T-helper 9 cell (primary cell): ENCODE measurements at places on chromosomes 1 and 21.

GRCh38 chr1:111252786-111253185 lies 25.3 kb downstream of the CHI3L2 start:
- no peak for DNase-seq

DNA sequence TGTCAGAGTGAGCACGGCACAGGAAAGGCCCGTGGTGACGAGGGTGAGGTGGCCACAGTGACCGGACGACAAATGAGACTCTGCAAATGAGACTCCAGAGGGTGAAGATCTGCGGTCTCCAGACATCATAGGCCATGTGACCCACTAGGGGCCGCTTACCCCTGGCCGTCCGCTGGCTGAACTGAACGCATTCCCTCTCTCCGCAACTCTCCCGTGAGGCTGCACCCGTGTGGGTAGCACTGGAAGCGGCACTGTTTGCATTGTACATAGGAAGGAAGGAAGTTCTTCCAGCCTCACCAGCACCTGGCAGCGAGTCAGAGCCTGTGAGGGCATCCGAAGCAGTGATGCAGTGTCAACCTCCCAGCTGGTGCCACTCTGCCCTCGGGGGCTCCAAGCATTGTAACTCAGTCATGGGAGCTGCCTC lies 23.6 kb upstream of the SPSB1 start:
- no peak for DNase-seq

GRCh38 chr1:162373541-162374260 lies 3.0 kb downstream of the SPATA46 start:
- DNase-seq = no peak

DNA sequence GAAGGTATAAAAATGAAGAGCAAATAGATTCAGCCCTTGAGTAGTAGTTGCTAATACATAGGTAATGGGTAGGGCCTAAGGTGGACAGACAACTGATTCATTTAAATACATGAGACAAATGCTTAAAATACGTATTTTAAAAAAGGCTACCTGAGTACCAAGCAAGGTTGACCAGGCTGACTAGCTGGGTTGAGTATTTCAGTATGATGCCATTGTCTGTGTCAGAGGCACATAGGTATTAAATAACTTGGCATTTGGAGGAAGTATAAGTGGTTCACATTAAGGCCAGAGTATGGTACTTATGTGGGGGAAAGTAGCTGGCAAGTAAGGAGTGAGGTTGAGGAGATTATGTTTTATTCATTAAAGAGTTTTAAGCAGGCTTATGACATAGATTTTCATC lies 19.4 kb downstream of the NEK7 start:
- no peak for DNase-seq

GRCh38 chr1:182596934-182597333 lies 7.3 kb downstream of the RGS16 start:
- no peak for DNase-seq

DNA sequence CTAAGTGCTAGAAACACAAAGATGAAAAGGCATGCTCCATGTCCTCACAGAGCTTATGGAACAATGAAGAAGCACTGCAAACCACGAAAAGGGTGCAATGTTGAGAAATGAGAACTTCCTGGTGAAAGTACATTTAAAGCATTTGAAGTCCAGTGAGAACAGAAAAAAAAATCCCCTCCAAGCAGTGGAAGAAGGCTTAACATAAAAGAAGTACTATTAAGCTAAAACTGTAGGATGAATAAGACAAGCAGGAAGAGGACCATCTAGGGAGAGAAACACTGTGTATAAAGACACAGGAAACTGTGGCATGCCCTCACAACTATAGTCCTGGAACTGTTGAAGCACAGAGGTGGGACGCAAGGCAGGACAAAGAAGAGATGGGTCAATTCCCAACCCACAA lies 10.0 kb downstream of the TP53BP2 start:
- DNase-seq = no peak

- DNase-seq = no peak
Measured at GRCh38 chr1:166855558-166855957, 16.3 kb downstream of the POGK start.

DNA sequence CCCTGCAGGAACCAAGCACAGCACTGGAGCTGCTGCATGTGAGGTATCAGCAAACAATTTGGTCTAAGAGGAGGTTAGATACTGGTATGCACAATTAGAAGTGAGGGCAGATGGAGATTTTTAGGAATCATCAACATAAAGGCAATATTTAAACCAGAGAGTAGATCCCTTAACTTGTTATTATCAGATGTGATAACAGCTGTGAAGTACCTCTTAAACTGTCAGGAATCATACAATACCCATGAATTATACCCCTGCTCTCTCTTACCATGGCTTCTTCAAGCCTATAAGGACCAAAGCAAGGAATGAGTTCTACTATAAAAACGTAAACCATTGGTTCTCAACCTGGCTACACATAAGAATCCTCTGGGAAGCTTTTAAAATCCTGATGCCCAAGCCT lies 3.9 kb downstream of the BCAR3 start:
- no peak for DNase-seq

DNA sequence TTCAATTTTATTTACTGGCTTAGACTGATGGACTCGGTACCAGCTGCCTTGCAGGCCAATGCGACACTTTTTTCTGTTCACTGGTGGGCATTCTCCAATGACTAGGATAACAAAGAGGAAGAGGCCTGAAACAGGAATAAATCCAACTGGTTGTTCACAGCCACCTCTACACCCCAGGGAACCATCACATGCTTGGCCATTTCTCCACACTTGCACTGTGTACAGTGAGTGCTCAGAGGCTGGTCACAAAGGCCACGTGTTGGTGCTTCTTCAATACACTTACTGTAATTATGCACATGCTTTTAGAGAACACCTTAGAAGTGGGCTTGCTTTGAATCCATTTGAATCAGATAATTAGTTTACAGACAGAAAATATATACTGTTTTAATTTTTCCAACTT lies 113.4 kb downstream of the FAM78B start:
- no peak for DNase-seq

DNA sequence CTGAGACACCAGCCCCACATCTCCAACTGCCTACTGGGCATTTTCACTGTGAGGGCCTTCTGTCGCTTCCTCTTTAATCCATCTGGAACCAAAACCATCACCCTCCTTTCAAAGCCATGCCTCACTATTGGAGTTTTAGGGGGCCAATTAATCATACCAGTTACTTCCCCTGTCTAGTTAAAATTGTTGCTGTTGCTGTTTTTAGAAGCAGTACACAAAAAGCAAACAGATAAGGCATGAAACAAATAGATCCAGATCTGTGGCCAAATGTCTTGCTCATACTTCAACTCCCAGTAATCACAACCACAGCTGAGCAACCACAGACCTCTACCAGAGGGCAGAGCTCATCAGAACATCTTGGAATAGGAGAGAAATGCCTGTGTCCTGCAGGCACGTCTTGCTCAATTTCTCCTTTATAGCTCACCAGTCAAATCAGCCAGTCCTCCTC lies 133.8 kb upstream of the C1orf105 start:
- DNase-seq = no peak

GRCh38 chr1:37020653-37021277 lies 13.6 kb downstream of the GRIK3 start:
- no peak for DNase-seq

- no peak for DNase-seq
Measured at GRCh38 chr1:203612932-203613682, 13.5 kb upstream of the ATP2B4 start.

DNA sequence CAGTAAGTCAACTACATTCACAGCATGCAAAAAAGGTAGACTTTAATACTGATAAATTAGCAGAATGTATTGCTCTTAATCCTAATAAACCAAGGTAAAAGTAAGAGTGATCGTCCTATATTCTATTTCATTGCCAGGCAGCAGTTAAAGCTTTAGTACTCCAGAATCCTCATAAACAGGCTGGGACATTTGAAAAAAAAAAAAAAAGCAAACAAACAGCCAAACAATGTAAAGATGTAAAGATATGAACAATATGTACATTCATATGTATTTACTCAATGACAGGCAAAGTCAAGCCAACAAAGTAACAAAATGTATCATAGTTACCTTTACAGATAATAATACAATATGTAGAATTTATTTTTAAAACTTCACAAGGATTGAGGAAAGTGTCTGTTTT lies 383.6 kb downstream of the COL11A1 start:
- no peak for DNase-seq

GRCh38 chr1:15406614-15407559 lies 2.8 kb upstream of the EFHD2 start:
- DNase-seq = no peak

GRCh38 chr1:29237852-29238619 lies 1.7 kb downstream of the PTPRU start:
- no peak for DNase-seq

- no peak for DNase-seq
Measured at GRCh38 chr21:35153671-35154070, 104.6 kb upstream of the RUNX1 start.

- no peak for DNase-seq
Measured at GRCh38 chr1:160309185-160309557, 24.2 kb upstream of the PEX19 start.

DNA sequence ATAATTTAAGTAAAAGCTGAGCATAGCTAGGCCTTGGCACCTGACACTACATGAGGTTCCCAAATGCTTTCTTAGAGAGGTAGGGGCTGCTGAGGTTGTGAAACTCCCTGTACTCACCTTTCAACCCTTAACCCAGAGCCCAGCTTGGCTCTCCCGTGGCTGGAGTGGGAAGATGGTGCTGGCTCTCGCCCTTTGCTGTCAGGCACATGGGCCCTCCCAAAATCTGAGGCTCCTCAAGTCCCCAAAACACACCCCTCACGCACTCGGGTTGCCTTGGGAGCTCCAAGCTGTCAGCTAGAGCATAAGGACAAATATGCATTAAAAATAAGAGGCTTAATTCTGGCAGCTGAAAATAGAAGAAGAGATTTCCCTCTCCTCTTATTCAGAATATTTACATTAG lies 46.7 kb upstream of the PLPPR4 start:
- DNase-seq = no peak

DNA sequence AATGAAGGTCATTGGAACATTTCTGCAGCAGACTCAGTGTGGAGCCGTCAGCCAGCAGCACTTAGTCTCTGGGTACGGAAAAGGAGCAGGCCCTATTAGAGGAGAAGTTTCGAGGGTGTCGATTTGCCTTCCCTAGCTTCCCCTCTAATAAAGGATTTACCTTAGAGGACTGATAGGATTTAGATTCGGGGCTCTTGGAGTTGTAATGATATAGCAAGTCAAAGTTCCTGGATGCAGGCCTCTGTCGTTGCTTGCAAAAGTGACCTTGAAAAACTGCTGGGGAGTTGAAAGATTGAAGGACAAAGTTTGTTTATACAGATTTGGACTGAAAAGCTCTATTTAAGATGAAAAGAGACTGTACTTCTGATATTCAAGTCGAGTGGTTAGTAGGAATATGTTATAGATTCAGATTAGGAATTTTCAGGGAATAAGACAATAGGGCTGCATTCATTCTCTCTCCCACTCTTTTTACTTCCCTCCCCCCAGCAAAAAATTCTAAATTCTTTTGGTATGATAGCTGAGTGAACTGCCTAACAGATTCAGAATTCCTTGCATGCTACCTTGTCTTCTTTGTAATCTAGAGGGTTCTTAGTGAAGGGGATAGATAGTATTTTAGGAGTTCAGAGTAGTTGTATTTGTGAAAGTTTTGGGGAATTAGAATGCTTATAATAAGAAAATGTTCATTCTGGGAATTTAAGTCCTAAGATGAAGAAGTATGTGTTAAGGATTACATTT lies 19.2 kb downstream of the NFYC start:
- DNase-seq = no peak

DNA sequence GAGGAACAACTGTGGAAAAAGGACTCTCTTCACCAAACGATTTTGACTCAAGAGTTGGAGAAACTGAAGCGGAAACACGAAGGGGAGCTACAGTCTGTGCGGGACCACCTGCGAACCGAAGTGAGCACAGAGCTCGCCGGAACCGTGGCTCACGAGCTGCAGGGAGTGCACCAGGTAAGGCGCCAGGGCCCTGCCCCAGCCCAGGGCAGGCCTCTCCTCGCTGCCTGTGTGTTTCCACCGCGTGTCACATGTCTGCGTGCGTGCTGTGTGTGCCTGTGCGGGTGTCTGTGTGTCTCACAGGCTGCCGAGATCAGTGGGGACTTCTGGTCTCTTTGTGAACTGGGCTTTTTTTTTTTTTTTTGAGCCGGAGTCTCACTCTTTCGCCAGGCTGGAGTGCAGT lies 43.0 kb downstream of the PCNT start:
- no peak for DNase-seq

DNA sequence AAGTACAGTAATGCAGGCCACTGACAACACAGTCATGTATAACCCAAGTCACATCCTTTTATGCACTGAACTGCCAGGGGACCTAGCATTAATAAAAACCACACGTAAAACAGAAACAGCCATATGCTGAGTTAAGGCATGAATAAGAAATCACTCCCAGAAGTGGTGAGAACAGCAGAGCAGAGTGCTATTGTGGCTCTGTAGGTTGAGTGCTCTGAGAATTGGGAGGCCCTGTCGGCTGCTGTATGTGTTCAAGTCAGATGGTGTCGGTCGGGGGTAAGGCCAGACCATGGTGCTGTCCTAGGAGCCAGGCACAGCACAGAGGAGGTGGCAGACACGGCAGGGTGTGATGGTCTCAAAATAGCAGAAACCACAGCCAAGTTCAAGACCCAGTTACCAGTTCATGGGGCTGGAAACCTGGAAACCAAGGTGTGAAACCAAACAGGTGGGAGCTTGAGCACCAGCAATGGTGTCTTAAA lies 126.6 kb upstream of the COA6 start:
- DNase-seq = no peak

DNA sequence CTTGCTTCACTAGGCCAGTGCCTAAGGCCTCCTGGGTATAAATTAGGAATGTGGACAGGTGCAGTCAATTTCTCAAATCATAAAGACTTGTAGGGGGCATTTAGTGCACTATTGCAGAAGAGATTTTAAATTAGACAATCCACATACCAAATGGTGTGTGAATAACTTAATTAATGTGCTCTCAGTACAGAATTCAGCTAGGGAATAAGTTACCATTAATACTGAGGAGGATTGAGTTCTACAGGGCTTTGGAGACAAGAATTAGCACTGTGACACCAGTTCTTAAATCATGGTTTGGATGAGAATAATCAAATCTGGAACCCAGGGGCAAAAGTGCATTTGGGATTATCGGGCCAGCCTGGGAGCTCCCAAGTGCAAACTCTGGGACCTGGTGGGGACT lies 1.7 kb downstream of the SYPL2 start:
- no peak for DNase-seq

GRCh38 chr1:196677781-196678509 lies 26.1 kb downstream of the CFH start:
- DNase-seq = no peak

GRCh38 chr1:100773444-100773843 lies 53.9 kb downstream of the VCAM1 start:
- DNase-seq = no peak

GRCh38 chr1:192086644-192087043 lies 71.6 kb upstream of the RGS18 start:
- DNase-seq = no peak

DNA sequence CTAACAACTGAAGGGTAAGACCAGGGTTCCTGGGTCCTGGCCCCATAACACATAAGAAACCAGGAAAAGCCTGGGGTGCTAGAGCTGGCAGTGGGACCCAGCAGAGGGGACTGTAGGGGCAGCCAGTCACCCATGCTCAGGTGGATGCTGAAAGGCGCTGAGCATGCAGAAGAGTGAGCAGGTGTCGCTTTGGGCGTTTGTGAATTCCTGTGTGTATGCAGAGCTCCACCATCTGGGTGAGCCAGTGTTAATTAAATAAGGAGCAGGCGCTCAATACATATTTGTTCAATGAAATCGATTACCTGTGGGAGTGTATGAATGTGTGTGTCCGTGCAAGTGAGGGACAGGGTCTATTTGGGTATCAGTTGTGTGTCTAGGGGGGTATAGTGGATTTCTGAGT lies 499 bp downstream of the C1QA start:
- DNase-seq = no peak
